Stimulated activated CD4-positive, alpha-beta T cell treated with anti-CD3 and anti-CD28 coated beads, Interleukin-15, amount 100 ng/mL, for 48 hours (primary cell): ENCODE measurements at places on chromosomes 7 and 10.

GRCh38 chr7:92685136-92686042, 95.2 kb upstream of the FAM133B start:
- peak; percentile 49 for DNase-seq

DNA sequence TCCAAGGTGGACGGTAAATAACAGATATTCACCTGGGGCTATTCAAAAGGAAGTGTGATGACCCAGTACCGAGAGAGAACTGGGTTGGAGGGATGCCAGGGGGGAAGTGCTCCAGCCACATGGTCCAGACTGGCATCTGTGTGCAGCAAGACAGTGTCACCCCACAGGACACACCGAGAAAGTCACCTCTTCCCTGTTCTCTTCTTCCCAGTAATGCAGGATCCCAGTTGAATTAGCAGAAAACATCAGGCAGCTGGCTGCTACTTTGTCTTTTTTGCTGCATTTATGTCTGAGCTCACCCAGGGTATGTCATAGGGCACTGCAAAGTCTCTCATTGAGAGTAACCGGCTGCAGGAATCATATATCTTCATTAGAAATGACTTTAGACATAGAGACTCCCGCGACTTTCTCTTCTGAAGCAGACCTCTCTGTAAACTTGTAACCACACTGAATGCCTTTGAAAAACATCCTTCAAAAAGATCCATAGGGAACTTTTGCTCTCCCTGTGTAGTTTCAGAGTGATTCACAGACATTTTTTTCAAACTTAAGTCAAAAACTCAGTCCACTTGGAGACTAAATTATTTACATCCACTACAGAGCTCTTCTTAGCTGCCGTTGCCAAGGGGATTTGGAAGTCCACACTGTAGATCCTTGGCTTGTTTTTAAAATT, 609.0 kb upstream of the DPP6 start:
- DNase-seq = no peak

GRCh38 chr10:12269056-12269455, 73.1 kb downstream of the CDC123 start:
- no peak for DNase-seq

DNA sequence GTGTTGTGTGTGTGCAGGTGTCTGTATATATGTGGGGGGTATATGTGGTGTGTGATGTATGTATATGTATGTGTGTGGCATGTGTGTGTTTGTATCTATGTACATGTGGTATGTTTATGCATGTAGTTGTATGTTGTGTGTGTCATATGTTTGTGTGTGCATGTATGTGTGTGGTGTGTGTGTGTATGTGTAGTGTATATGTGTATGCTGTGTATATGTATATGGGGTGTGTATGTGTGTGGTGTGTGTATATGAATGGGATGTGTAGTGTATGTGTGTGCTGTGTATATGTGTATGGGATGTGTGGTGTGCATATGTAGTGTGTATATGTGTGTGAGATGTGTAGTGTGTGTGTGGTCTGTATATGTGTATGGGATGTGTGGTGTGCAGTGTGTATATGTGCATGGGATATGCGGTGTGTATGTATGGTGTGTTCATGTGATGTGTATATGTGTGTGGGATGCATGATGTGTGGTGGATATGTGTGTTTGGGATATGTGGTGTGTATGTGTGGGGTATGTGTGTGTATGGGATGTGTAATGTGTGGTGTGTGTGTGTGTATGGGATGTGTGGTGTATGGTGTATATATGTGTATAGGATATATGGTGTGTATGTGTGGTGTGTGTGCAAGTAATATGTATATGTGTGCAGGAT, 30.0 kb downstream of the IKZF1 start:
- DNase-seq = no peak

GRCh38 chr10:127922675-127923366, 15.9 kb downstream of the PTPRE start:
- DNase-seq = no peak

GRCh38 chr10:33493978-33494377, 159.5 kb upstream of the NRP1 start:
- DNase-seq = no peak

DNA sequence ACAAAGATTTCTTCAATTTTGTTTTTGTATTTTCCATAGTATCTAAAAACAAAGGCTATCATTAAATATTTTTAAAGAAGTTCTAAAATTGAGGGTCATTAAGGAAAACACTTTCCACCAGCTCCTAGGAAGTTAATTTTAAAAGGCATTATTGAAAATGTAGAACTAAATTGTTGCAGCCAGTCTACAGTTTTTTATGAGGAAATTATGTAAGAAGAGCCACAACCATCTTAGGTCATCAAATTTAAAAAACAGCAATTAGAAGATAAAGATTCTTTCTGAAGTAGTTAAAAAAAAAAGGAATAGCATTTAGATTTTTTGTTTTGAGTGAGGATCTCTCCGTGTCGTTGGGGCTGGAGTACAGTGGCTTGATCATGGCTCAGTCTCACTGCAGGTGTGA, 161.7 kb downstream of the NRBF2 start:
- DNase-seq = no peak

GRCh38 chr7:31934551-31934950, 135.7 kb downstream of the PDE1C start:
- no peak for DNase-seq
